ENCODE measurements at places on chromosomes 7 and 10.

DNA sequence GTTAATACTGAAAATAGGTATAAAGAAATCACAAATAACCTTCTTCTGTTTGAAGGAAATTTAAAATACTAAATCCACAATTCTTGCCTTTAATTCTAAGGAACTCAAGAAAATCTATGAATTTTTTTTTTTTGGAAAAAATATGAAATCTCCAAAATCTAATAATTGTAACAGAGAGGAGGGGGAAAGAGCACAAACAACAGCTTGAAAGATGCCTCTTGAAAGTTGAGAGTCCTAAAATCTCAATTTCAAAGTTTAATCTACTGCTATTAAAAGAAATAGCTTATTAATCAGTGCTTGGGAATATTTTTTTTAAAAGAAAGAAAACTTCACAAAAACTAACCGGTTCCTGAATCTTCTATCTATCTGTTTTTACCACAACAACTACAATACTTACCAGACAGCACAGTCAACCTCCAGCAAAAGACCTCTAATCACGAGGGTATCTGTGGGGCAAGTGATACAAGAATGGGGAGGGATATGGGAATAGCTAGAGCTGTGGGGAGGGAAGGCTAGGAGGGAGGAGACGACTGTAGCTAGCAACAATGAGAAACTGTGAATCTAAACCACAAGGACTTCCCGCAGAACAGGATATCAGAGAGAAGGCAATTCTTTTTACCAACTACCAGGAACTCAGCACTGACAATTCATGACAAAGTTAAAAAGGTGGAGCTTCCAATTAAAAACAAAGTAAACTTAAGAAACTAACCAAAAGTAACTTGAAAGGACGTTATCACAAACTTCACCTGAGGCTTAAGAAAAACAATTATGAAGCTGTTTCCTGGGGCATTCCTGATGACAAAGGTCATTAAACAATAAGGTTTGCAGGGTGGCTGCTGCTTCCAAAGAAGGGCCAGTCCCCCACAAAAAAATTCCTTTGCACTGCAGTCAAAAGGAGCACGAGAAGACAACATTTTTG lies at the start of gene USP54:
Gene USP54, minus strand, starts transcription at position 462 of the 919 bp plus-strand sequence. CDS start 15,684 bp downstream, outside the sequence.
- no peak for DNase-seq

DNA sequence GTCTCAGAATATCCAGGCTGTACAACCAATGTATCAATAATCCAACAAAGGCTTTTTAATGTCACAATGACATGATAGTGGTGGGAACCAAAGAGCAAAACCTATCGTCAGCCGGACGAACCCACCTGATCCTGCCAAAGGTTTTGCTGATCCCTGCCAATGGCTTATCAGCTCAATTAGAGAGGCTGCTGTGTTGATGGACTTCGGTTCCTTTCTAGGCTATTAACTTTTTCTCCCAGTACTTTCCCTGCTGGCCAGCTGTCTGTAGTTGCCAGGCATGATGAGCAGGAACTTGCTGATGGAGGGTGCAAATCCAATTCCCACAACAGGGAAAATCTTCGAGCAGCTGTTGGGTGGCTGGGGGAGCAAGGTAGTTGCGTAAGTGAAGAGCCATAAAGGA lies 2.4 kb downstream of the LMOD2 start:
- no peak for DNase-seq

DNA sequence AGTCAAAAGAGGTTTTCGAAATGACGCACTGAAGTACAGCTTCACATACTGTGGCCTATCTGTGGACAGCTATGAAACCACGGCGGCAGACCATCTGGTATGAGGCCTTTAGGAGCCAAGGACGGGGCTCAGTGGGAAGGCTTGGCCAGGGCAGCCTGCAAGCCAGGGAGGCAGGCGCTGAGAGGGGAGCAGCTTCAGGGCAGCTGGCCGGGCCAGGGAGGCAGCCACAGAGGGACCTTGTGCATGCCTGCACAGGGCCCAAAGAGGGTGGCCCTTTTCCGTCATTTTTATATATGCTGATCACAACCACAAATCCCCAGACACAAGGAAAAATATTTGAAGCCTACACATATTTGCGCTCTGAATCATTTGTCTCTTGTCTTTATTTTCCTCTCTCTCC lies 13.5 kb downstream of the CALD1 start:
- no peak for DNase-seq

DNA sequence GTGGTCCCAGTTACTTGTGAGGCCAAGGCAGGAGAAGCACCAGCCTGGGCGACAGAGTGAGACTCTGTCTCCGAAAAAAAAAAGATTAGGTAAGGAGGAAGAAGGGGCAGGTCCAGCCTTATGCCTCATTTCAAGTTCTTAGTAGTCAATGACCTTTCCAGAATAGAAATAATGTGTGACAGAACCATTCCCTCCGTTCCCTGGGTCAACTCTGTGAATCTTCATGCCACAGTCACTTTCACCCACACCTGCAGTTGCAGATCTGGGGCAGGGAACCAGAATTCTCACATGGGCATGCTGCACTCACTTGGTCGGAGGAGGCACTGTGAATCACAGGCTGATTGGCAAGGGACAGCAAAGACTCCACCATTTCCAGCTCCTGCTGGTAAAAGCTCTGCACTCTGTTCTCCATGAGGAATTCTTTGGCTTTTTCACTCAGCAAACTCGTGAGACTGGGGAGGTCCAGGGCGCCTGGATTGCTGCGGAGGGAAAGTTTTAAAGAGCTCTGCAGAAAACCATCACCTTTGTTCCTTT lies 20.7 kb downstream of the STN1 start:
- DNase-seq: no peak

- DNase-seq: no peak
These were observed 233.3 kb upstream of the CACNA2D1 start for GRCh38 chr7:82676777-82677463.

DNA sequence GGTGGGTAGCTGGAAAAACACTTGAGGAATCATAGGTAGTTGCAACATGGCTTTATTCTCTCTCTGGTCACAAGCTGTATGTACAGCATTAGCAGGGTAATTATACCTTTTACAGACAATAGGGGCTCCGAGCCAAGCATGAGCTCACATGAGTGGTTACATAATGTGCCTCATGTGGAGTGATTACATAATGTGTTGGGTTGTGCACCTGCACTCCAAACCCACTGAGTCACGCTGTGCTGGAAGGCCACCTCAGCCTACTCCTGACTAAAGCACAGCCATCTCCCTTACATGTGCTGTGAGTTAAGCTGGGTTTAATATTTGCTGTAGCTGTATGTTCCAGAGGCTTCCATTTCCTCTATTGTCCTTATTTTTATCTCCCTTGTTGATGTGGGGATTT lies 348.7 kb upstream of the SEMA3C start:
- DNase-seq: no peak

GRCh38 chr10:24882047-24882698 lies 70.2 kb downstream of the PRTFDC1 start:
- no peak for DNase-seq

- no peak for DNase-seq
These were observed 47.8 kb upstream of the PARD3 start for GRCh38 chr10:34862892-34863291.

DNA sequence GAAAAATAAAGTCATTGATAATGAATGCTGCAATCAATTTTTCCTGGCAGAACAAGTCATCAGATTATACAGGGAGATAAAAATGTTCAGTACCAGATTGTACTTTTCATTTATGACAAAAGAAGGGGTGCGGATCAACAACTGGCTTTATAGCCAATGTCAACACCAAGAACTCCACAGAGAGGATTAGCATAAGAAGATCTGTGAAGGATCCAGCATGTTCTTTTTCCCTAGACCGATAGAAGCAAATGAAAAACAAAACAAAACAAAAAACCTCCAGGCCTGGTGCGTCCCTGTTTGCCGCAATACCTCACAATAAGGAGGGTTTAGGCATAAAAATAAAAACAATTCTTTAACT lies 34.7 kb upstream of the PRKAR2B start:
- no peak for DNase-seq

DNA sequence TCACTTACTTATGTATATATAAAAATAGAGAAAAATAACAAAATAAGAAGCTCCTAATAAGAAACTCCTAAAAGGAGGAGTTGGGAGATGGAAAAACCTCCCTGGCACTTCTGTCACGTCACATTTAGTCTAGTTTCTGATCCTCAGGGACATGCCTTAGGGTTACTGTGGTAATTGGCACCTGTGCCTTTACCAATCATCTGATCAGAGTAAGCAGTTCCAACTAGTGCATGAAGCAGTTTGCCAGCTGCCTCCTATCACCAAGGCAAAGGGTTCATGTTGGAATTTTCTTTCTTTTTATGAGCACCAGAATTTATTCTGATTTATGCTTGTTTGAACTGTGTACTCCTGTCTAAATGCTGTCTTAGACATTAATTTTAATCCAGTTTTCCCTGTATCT lies 49.9 kb downstream of the ARL4A start:
- no peak for DNase-seq

Data from stimulated activated CD8-positive, alpha-beta memory T cell treated with anti-CD3 and anti-CD28 coated beads, Interleukin-15, amount 100 ng/mL, for 4 hours (primary cell).